Stimulated activated CD8-positive, alpha-beta memory T cell treated with anti-CD3 and anti-CD28 coated beads, Interleukin-4, amount 100 ng/mL, for 4 hours (primary cell): ENCODE measurements at places on chromosomes 5 and 9.

DNA sequence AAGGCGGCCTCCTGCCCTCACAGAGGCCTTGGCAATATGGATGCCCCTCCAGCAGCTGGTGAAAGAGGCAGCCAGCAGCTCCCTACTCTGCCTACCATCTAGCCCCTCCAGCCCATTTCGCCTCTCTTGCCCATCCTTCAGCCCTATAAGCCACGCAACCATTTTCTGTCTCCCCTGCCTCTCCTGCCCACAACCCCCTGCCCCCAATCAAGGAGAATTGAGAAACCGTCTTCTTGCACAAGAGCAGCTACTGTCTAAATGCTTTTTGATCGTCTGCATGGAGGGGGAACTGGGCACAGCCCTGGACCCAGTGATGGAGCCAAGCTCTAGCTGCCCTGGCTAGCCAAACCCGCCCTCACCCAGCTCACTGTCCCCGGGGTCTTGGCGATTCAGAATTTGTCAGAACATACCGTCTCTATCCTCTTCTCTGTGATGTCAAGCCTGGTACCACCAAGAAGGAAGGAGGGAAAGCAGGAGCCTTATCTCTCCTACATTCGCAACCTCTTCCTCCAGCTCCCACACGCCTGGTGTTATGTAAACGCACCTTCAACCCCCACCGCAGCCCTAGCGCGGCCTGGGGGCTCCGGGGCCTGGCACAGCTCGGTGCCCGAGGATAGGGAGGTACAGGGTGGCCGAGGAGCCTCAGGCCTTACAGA is 1.2 kb downstream of the SPRY4 start:
- DNase-seq, result no peak

DNA sequence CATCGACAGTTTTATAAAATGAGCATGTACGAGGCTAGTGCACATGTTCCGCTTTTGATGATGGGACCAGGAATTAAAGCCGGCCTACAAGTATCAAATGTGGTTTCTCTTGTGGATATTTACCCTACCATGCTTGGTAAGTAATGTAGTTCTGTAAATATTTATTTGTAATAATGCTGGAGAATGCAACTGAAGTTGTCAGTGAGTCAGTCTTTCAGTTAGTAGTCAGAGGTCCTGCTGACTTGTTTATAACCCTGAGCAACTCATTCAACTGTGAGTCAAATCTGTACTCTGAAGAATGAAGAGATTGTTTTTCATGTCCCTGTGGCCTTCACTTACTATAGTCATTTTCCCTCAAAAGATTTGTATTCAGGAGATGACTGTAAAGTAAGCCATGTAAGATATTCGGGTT is 28.4 kb upstream of the GPR150 start:
- no peak for DNase-seq

DNA sequence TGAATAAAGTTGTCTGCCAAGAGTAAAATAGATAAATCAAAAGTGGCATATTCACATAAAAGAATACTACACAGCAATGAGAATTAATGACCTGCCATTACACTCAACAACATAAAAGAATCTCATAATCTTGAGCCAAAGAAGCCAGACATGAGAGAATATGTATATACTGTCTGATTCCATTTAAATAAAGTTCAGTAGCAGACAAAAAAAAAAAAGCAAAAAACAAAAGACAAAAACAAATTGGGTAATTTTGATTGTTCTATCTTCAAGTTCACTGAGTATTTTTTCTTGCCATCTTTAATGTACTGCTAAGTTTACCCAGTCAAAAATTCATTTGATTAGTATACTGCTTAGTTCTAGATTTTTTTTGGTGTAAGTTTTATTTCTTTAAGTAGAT is 87.9 kb upstream of the TRPC7 start:
- no peak for DNase-seq

DNA sequence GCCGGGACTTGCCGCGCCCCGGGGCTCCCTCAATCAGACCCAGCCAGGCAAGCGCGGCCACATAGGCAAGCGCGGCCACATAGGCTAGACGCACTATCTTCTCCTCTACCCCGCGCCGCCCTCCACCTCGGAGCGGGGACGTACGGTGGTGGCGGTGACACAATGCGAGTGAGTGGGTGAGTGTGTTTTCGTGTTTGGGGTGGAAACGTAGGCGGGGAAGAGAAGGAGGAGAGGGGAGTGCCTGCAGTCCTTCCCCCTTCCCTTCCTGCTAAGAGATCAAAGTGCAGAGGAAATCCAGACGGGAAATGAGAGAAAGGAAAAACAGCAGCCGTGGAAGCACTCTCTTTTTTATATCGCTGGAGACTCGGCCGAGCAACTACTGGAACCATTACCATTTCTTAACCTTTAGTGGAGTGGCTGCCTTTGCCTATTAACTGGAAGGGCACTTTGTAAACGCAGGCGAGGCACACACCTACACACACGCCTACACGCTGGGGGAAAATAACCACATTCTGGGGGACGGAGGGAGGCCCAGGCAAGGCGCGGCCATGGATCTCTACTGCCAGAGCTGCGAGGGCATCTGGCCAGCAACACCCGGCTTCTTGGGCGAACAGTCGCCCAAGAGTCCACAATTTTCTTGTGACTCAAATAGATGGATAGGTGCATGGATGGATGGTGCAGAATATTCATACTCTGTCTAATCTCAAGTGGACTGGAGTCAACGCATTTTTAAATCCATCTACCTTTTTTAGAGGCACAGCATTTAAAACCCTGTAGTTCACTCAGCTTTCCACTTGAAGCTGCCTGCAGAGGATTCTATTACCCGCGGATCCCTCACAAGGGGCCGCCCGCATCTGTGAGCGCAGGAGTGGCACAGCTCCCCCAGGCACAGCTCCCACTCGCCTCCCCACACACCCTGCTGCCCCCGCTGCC is 2.1 kb downstream of the EDIL3 start:
- DNase-seq, result no peak

DNA sequence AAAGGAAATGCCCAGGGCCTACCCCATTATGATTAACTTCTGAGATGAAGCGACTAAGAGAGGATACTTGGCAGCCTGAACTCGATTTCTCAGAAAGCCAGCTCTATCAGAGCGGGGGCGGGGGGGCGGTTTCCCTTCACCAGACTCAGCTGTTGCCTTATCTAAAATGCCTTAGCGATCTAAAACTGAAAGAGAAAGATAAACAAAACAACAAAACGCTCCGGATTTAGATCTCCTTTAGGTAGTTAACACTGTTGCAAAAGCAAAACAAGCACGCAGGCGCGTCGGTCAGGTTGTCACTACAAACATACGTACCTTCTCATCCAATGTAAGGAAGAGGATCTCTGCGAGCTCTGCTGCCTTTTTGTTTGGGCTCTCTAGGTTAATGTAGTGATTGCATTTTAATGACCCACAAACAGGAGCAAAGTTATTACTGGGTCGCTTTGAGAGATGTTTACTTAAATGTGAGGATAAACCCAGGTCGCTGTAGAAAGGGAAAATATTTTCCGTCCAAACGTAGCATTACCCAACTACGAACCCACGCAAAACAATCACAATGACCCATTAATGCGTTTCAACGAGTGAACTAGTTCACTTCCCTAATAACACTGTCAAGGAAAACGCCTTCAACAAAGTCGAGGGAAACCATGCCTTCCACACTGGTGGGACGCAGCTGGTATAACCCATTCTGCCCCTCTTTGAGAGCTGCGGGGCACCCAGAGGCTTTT is 982 bp downstream of the EPB41L4A start:
- DNase-seq, result no peak

DNA sequence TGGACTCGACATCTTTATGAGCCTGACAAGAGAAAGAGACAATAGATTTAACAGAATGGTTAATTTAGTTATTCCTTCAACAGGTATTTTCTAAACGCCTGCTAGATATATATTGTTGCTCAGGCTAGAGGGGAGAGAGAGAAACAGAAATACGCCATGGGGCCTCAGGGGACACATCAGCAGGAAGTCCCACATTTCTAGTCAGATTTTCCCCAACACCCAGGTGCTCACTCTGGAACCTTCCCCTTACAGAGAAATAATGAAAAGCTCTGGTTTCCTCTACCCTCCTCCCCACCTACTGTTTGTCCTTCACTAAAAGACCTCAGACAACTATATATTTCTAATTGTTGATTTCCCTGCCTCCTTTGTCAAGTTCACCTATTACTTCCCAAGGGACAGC is 130.3 kb upstream of the TBC1D2 start:
- no peak for DNase-seq

- no peak for DNase-seq
Measured at GRCh38 chr5:170168797-170169196, 63.1 kb downstream of the FOXI1 start.

DNA sequence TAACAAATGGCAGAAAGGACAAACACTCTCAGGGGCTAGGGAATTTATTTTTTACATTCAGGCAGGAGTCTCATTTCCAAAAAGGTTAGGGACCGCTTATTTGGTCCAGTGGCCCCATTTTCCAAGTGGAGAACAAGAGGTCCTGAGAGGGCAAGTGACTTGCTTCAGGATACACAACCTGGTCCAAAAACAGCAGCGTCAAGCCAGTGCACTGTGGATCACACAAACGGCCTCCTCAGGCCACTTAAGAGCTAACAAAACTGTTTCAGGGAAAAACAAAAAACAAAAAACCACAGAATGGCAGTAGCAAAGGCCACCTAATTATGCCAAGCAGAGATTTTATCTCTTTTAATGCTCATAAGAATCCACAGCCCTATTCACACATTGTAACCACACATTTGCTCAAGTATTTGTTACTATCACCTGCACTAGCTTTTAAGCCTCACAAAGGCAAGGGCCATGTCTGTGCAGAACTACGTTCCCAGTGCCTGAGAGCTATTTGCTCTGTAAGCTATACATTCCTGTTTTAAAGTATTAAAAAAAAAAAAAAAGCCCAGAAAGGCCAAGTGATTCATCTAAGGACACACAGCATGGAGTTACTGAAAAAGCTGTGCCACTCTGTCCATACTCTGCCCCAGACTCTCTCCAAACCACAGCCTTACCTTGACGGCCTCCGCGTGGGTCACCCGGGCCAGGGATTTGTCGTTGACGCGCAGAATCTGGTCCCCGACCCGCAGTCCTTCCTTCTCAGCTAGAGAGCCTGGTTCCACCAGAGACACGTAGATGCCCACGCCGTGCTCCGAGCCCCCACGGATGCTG is 1.5 kb downstream of the WHRN start:
- DNase-seq, result no peak

DNA sequence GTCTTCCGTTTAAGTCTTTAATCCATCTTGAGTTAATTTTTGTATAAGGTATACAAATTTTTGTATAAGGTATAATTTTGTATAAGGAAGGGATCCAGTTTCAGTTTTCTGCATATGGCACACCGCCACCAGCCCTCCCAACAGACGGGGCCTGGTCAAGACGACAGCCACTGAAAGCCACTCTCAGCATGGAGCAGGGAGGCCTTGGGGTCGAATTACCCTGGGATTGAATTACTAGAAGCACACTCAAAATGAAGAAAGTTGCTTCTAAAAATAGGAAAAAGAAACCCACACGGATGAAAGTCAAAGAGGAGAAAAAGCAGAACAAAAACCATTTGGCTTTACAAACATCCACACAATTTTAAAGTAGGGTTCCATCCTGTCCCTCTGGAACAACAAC is 586.2 kb upstream of the ADAMTS16 start:
- DNase-seq, result no peak

DNA sequence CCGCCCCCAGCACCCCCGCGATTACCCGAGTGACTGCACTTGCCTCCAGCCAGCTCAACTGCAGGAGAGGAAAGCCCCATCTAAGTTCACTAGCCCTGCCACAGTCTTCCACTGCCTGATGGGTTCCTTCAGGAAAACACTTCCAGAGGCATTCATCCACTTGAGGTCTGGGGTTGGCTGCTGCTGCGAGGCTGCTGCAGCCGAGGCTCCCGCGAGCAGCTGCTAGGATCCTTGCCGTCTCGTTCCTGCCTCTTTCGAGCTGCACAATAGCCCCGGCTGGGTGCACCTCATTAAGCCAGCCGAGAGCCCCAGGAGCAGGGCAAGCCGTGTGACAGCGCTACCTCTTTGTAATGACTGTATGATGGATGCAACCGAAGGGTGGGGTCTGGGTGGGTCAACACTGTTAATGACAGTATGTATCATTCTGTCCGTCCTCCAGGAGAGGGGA is 24.2 kb upstream of the ELAVL2 start:
- DNase-seq, result no peak

DNA sequence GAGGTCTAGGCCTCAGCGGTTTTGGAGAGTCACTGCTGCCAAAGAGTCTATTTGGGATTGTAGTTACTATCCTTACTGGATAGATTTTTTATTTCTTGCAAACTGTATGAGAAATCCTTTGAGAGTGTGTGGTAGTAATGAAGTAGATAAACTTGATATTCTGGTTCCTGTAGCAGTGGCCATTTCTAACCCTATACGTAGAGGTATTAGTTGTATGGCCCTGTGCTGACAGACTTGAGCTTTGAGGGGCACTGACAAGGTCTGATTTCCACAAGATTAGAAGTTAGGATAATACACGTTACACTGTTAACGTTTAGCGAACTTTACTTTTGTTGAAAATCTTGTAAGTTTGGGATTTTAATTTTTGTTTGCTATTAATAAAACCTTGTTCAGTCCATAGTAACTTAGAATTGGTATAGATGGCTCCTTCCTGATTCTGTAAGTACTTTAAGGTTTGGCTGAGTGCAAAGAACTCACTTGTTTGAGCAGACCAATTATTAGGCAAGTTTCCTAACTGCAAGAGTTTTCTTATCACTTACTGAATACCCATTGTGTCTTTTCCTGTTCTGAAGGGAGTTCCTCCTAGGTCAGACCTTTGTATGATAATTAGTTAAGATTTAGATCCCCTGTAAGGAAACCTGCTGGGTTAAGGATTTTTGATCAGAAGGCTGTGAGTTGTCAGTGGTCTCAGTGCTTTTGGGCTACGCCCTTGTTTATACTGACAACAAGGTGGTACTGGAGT is 31.4 kb downstream of the GCNT1 start:
- no peak for DNase-seq

DNA sequence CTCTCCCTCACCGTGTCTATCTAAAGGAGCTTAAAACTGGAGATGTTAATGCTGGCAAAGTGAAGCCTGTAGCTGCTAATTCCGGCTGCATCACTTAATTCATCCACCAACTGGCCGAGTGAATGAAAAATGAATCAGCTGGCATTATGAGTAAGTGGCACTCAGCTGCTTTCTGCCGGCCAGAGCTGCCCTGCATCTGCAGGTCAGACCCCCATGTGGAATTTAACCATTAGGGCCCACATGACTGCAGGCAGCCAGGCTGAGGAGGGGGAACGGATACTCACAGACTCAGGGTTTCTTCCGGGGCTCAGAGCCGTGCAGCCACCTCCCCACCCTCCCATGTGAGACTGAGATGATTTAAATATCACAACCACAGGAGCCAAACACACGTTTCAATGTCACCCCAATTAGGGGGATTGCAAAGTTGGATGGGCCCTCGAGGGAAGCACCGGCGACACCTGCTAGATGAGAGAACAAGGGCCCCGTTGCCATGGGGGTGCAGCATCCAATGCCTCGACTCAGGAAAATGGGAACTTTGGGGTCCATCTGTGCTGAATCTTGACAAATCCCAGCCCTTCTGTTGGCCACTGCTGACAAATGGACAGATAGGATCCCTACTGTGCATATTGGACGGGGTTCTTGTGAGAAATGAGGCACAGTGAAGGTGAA is 115.6 kb upstream of the ALDH1B1 start:
- DNase-seq, result no peak

- no peak for DNase-seq
Measured at GRCh38 chr9:37378613-37379004, 43.9 kb upstream of the GRHPR start.

GRCh38 chr9:75869236-75869635 is 21.2 kb upstream of the PCSK5 start:
- no peak for DNase-seq

GRCh38 chr5:6590581-6590980 is 42.3 kb downstream of the NSUN2 start:
- DNase-seq, result no peak

- no peak for DNase-seq
Measured at GRCh38 chr9:127838375-127839078, 15.9 kb downstream of the ENG start.
